Hindlimb muscle (tissue), 1 donor: ENCODE measurements at places on chromosomes 11 and 22.

GRCh38 chr11:108724974-108725689 is 60.3 kb downstream of the DDX10 start:
- DNase-seq, result no peak

DNA sequence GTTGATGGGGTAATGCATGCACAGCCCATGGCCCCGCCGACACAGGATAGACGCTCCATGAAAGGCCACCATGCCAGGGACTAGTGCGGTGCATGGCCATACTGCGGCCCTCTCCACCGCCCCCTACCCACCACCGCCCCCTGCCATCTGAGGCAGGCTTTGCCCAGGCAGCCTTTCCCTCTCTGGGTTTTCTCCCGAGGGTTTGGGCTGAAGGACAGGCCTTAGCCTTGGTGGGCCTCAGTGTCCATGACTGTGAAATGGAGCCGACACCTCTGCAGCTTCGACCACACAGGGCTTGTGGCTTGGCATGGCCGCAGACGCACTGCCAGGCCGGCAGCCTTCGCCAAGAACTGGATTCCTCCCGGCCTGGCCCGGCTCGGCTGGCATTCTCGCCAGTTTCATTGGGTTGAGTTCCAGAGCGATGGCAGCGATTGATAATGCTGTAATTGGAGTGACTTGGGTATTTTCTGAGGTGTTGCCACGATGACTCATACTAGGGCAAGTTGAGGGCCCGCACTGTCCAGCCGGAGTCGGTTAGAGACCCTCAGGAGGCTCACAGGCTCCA is 111.3 kb downstream of the WNT7B start:
- DNase-seq, result no peak

GRCh38 chr11:95335989-95336388 is 105.0 kb upstream of the SESN3 start:
- no peak for DNase-seq

DNA sequence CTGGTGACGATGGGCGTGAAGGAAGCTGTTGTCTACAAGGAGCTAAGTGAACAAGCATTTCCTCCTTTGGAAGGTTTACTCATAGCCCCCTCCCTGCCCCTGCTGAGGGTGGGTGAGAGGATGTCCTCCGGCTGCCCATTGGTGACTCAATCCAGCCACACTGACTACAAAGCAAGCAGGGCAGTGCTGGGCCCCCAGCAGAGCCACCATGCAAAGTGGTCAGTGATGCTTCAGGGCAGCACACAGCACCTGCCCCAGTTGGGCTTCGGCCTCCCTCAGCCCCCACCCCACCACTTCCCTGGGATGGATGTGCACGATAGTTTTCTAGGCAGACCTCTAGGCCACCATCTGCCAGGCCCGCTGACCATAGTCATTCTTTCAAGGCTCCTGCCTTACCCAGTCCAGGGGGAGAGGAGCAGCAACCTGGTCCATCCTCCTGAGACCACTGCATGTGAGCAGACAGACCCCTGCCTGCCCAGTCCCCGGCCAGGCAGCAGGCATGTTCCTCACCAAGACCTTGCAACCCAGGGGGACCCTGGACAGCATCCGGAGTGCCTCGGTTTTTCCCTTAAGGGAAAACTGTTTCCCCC is 125.1 kb downstream of the BCR start:
- no peak for DNase-seq

DNA sequence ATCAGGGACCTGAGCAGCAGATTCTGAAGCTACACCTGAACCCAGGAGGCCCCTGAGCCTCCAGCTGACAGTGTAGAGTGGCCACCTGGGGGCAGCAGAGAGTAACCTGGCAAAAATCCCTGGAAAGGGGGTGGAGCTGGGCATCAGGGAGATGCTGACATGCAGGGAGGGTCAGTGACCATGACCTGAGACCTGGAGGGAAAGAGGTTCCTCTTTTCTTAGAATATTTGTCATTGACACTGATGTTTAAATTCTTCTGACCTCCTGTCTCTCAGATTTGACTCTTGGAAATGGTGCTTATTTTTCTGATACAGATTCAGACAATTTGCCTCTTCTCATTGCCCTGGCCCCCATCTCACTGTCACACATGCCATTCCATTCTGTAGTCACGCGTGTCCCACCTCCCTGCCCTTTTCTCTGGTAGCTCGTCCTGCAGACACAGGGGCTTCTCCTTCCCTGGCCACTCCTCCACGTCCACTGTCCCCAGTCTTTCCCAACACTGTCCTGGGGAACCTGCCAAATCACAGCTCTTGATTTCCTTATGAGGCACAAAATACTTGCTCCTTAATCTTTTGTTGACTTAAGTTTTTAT is 117.2 kb upstream of the IGLL5 start:
- no peak for DNase-seq

- no peak for DNase-seq
Observed at GRCh38 chr11:65716774-65717405, 3.7 kb downstream of the RNASEH2C start.

DNA sequence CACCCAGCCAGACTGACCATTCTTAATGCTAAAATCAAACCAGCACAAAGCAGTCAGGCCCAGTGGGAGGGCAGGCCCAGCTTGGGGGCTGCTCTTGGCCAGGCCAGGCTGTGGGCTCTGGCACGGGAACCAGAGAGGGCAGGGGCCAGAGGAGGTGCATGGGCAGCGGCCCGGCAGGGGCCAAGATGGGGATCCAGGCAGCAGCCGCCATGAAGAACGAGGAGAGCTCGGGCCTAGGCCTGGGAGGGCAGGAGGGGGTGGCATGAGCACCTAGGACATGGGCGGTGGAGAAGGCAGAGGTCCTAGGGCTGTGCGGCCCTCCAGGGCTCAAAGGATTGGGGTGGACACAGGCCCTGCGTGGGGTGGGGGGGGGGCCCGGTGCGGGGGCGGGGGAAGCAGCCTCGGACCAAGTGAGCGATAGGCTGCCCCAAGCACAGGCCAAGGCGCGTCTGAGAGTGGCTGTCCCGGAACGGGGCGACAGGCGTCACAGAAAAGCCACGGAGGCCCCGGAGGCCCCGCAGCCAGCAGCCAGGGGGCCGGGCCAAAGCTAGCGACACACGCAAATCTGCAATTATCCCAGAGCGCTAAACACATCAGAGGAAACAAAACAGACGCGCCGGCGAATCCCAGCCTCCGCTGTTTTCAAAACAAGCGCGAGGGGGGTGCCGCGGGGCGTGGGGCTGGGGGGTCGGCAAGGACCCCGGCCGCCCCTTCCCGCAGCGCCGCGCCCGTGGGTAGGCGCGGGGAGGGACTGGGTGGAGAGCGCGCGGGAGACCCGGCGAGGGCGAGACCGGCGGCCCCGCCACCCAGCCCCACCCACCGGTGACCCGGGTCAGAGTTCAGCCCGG is 8.3 kb downstream of the PLXNB2 start:
- no peak for DNase-seq

- DNase-seq, result peak; percentile 84
Observed at GRCh38 chr22:41699264-41700107, at the start of gene MEI1. TSS of gene MEI1 (plus strand) at chr22:41699503. CDS start at chr22:41699539, 36 bp downstream.

- DNase-seq, result no peak
Observed at GRCh38 chr11:19766206-19766605, 53.6 kb downstream of the NAV2 start.
